ENCODE measurements at places on chromosomes 13 and 19.

DNA sequence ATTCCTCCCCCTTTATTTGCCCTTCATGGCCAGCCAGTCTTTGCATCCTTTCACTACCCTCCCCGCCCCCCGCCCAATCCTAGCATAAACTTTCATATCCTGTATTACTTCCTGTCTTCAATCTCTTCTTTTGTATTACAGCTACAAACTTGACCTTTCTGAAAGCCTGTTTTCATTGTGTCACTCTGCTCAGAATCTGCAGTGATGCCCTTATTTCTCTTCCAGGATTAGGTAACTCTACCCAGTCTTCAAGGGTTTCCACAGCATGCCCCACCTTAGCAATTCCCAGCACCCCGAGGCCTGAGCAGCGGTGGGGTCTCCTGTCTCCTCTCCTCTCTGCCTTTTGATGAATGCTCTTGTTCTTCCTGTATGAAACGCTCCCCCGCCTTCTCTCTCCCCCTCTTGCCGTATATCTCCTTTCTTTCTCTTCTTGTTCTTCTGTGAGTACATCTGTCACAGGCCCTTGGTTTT is 145.6 kb downstream of the SHISA2 start:
- DNase-seq = no peak

GRCh38 chr19:13430790-13431582 is 75.3 kb downstream of the CACNA1A start:
- DNase-seq = peak; percentile 7

DNA sequence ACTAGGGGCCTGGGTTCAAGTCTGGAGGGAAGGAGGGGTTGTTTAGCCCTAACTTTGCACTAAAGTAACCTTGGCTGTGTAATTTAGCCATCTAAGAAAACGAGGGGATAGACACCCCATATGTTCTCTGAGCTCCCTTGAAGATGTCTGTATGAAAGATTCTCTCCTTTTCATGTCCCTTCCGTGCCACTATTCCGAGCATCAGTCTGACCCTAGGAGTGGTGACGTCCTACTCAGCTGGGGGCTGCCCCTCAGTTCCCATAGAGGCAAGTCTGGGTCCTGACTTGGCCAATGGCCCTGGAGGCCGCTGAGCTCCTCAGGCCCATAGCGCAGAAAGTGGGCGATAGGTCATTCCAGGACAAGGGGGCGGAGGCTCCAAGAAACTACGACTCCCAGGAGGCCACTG is 790 bp upstream of the WDFY2 start:
- DNase-seq = no peak

DNA sequence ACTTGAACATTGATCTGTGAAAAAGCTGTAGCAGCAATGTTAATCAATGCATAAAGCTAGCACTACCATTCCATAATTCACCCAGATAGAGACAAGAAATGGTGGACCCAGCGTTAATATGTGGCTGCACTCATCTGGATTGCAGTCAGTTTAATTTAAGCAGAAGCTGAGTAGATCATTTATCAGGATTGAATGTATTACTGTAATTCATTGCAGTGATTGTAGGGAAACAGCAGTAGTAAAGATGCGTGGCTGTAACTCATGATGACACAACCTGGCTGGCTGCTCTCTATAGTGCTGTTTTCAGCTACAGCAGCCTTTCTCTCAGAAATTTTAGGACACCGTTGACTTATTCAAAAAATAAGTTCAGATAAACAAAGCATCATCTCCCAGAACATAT is 499.5 kb upstream of the SLITRK6 start:
- DNase-seq = no peak
